Large intestine (tissue), 12 donors: ENCODE measurements at places on chromosomes 2 and 18. TPM values are rescaled to one million over a fixed set of nuclear protein-coding genes. Genes with fewer than 3 reads are reported as not detected.

DNA sequence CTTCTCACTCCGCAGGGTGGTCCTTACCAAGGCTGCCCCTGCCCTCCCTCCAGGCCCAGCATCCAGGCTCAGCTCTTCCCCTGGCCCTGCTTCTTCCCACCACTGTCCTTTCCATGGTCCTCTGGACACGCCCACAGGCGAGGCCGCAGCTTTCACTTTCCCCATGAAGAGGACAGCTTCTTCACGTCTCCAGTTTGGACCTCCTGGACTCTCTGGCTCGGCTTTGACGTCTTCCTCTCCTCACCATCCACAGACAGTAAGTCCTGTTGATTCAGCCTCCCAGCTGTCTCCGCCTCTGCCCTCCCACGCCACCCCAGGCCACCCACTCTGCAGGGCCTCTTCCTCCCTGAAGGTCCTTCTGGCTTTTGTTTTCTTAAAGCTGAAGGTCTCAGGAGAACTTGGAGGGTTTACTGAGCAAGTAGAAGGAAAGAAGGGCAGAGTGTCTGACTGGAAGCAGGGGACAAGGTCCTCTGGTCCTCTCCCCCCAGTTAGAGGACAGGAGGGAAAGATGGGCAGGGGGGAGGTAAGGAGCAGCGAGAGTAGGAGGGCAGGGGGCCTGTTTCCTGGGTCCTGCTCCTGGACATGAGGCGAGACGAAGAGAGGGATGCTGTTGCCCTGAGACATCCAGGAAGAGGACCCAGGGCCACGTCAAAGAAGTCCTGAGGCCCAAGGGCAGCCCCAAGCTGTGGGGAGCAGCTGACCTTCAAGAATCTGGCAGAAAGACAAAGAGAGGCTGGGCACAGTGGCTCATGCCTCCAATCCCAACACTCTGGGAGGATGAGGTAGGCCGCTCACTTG lies 24.7 kb upstream of the NMUR1 start:
- DNase-seq: peak; percentile 60

DNA sequence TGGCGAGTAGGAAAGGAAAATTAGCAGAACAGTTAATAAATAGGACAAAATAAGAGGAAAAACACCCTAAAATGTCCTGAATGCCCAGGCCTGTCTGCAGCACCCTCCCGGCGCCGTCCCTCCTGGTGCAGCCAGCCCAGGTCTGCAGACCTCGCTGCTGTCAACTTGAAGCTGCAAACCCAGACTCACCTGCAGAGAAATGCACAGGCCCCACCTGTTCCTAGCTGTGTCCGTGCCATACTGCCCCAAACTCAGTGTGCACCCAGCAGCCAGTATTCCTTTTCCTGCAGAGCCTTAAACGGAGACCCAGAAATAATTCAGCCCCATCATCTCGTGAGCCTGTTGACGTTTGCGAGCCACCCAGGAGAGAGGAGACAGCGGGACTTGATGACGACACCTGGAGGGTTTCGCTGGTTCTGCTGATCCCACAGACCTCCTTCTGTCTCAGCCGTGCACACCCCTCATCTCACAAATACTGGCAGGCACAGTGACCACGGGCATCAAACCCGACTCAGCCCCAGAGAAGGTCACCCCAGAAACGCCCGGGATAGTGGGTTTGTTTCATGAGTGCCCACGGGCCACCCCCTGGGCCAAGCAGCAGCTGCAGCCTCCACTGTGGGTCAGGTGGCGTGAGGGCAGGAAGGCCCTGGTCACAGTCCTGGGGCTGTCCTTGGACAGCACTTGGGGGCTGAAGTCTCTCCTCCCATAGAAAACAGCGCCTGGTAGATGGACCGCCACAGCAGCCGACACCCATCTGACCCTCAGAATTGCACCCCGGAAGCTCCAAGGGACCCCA lies 239.5 kb upstream of the SALL3 start:
- no peak for DNase-seq

GRCh38 chr18:13493725-13494124 lies 232.6 kb downstream of the FAM210A start:
- no peak for DNase-seq

DNA sequence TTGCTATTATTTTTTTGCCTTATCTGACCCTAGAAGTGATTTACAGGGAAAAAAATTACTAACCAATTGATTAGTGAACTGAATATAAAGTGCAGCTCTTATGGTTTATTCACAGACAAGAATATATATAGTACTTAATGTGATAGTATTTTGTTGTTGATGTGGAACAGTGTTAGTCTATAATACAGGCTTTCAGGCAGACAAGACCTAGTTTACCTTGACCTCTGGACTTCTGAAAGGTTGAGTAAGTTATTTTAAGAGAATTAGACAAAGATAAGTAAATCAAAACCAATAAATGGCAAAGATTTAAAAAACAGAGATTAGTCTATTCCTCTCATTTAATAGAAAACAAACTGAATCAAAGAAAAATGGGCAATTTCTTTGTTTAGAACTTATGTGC lies 46.0 kb downstream of the SCN1A start:
- no peak for DNase-seq

- DNase-seq: no peak
Measured at GRCh38 chr18:36582988-36583745, 245.6 kb downstream of the TPGS2 start.

- no peak for DNase-seq
Measured at GRCh38 chr2:43745457-43745856, 28.4 kb upstream of the DYNC2LI1 start.

- no peak for DNase-seq
Measured at GRCh38 chr2:23690421-23691105, 236.4 kb downstream of the ATAD2B start.

- peak; percentile 93 for DNase-seq
Measured at GRCh38 chr2:88627856-88628570, 749 bp upstream of the EIF2AK3 start.

NYAP2 gene
- polyA plus RNA-seq: 0.40 TPM

FBXO48 gene
- 2.5 TPM for polyA plus RNA-seq

CNTNAP5 gene
- polyA plus RNA-seq: 2.2 TPM

GRB14 gene
- polyA plus RNA-seq: 8.7 TPM
